PC-9 (cell line): ENCODE measurements at places on chromosomes 7 and 10.

- DNase-seq = no peak
These were observed 157.9 kb upstream of the CSTF2T start for GRCh38 chr10:51857305-51857704.

- DNase-seq = no peak
These were observed 2.8 kb upstream of the LRMDA start for GRCh38 chr10:75428434-75429158.

GRCh38 chr7:89761173-89761572 is 393.1 kb upstream of the STEAP1 start:
- DNase-seq = no peak

DNA sequence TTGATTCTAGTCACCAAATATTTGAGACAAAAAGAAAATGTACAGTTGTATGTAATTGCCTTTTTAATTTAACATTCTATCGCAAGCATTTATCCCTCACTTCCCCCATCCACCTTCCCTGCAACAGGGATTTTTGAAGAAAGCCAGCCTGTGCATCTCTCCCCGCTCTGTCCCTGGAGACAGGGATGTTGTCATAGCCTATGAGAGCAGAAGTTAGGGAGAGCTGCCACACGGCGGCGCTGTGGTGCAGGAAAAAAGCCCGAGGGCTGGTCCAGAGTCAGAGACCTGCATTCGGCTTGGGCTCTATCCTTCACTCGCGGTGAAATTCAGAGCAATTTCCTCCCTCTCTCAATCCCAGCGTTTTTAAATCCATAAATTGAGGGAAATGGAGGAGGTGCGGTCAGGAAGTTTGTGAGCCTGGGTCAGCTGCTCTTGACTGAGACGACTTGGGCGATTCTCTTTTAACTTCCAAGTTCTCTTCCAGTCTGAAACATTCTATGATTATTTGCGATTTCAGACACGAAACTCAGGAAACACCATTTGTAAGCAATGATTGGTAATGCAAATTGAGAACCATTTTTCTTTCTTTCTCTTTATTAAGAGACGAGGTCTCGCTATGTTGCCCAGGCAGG is 17.5 kb downstream of the HKDC1 start:
- peak; percentile 62 for DNase-seq

DNA sequence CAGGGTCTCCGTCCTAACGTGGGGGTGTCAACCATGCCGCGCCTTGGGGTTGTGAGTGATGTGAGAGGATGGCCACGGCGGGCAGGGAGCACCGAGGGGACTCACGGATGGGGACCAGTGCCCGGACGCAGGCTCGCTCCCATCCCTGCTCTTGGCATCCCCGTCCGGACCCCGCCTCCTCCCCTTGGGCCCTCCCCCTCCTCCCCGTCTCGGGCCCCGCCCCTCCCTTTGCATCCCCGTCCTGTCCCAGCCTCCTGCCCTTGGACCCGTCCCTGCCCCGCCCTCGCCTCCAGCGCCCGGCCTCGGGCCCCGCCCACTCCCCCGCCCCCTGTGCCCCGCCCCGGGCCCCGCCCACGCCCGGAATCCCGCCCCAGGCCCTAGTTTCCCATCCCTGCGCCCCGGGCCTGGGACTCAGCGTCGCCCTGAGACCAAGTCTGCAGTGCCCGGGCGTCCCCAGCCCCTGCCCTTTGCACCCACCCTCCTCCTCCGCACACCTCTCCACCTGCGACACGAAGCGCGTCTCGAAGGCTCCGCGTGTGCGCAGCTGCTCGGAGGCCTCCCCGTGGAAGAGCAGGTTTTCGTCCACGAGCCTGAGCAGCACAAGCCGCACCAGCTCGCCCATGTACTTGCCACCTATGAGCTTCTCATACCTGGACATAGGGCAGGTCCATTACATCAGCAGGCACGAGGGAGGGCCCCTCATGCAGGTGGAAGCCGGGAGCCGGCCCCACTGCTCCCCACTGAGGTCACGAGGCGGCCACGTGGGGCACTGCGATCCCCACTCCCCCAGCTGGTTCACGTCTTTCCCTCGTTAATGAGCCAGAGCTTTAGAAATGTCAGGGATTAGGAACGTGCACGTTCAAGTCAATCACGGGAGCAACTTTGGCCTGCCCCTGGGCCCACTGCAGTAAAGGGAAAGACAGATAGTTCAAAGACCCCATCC is 5.1 kb upstream of the MYL7 start:
- DNase-seq = no peak

- DNase-seq = no peak
These were observed 24.7 kb upstream of the GPAM start for GRCh38 chr10:112208292-112208691.

- DNase-seq = no peak
These were observed 66.3 kb downstream of the KMT2C start for GRCh38 chr7:152369518-152369917.

DNA sequence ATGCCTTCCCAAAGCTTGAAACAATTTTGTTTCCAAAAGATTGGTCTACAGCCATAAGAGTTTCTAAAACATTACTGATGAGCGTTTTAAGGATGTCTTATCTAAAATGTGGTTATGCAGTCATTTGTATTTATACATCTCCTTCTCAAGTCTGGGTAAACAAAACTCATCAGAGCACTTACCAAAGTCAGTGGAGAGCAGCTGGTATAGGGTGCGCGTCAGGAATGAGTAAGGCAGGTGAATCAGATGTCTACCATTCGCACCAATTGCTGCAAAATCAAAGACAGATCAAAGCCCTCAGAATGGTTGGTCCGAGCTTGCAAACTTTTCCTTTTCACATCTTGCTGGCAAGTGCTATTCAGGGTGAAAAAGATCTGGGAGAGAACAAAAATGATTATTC is 65.6 kb upstream of the FAM171A1 start:
- DNase-seq = no peak

DNA sequence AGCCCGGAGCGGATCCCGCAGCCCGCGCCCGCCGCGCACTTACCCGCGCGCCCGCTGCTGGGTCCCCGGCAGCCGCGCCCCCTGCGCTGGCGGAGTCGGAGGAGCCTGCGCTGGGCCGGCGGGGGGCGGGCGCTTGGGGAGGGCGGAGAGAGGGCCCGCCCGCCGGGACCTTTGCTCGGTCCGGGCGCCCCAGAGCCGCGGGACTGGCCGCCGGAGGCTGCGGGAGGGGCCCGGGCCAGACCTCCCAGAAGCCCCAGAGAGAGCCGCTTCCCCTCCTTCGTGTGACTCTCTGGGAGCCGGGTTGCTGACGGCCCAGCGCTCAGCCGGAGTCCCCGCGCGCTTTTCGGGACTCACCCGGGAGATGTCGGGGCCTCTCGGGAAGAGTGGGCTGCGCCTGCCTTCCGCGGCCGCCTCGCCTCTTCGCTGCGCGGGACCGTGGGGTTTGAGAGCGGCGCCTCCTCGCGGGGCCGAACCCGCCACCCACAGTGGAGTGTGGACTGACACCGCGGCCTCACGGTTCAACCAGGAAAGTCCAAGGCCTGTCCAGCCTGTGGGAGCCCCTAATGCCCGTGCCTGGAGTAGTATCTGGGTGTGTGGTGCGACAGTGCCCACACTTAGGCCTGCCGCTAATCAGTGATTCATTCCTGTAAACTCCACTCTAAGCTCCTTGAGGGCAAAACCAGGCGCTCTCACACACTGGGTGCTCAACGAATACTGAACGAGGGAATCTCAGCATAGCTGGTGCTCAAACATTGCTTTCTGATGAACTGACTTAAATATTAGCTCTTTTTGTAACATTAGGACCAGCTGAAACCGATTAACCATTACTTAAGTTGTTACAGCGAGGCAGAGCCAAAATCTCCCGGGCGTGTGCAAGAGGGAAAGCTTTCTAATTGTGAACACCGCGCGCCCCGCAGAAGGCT is at the start of gene GSDME:
GSDME (minus strand) TSS at position 112 of the 923 bp plus-strand sequence. CDS start 7,690 bp downstream, outside the sequence.
- DNase-seq = peak; percentile 56

DNA sequence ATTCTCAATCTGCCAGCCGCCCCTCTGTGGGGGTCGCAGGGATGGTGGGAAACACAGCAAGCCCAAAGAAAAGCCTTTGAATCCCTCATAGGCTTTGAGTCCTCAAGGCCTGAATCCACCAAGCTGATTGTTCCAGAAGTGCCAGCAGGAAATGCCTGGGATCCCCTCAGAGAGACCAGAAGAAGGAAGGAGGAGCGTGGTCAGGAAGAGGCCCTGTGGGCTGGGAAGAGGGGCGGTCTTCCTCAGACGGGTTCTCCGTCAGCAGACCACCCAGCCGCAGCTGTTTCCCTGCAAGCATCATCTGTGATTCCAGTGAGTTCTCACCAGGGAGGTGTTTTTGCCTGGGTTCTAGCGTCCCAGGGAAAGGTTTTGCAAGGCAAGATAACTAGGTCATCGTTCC is 190.0 kb upstream of the KLF6 start:
- DNase-seq = no peak

- no peak for DNase-seq
These were observed 552 bp downstream of the IL15RA start for GRCh38 chr10:5976512-5977470.

- DNase-seq = no peak
These were observed 201.9 kb downstream of the DNAJC1 start for GRCh38 chr10:21801609-21802008.

DNA sequence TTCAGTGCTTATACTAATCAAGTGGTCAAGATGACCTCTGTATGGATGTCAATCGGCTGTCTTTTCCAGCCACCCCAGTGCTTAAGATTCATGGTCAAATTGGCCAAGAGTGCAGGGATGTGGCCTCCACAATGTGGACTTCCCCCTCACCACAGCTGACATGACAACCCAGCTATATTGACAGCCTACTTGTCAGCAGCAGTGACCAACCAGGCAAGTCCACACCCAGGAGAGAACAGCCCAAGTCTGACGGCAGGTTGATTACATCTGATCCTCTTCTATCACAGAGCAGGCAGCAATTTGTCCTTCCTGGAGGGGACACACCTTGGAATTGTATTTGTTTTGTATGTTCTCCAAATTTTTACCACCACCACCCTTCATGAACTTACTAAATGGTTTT is 8.2 kb upstream of the ERVW-1 start:
- no peak for DNase-seq

DNA sequence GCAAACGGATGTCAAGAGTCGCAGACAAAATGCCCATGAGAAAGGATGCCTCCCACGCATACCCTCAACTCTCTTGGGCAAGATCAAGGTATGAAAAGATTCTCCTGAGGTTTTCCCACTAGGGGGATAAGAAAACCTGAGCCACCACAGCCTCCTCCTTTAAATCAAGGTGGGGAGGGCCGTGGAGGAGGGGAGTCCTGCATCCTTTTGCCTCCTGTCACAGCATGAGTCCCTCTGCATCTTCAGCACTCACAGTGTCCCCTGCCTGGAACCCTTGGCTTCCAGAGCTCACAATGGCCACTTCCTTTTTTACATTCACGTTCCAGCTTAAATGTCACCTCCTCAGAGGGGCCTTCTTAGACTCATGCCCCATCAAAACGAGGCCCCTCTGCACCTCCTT is 207.6 kb downstream of the GLI3 start:
- no peak for DNase-seq

DNA sequence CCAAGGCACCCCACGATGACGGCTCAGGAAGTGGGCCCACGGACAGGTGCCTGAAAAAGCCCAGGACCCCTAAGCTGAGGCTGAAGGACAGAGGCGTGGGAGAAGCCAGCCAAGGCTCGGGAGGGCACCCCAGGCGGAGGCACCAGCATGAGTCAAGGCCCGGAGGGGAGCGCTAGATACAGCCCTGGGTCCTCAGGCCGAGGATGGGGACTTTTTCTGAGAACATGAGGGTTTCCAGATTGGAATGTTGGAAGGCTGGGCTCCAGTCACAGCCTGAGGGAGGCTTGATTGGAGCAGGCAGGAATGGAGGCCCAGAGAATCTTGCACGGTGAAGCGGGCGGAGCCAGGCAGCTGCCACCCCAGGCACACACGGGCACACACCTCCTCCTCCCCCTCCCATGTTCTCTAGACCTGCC is 19.0 kb upstream of the ELFN1 start:
- no peak for DNase-seq

DNA sequence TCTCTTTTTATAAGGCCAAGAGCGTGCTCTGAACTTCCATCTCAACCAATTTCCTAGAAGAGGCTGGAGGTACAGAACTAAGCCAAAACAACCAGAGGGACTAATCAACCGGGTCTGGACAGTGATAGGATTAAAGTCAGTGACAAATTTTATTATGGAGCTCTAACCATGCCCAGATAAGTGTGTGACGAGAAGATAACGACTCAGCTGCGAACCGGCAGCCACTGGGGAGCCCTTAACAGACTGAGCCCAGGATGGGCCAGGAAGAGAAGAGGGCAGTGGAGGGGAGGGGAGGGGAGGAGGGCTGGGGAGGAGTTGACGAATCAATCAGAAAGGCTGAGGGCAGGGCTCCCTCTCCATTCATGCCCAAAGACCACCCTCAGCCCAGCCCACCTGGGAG is 119.9 kb downstream of the PLXNA4 start:
- no peak for DNase-seq

- DNase-seq = no peak
These were observed 8.0 kb upstream of the CALHM1 start for GRCh38 chr10:103466734-103467133.

DNA sequence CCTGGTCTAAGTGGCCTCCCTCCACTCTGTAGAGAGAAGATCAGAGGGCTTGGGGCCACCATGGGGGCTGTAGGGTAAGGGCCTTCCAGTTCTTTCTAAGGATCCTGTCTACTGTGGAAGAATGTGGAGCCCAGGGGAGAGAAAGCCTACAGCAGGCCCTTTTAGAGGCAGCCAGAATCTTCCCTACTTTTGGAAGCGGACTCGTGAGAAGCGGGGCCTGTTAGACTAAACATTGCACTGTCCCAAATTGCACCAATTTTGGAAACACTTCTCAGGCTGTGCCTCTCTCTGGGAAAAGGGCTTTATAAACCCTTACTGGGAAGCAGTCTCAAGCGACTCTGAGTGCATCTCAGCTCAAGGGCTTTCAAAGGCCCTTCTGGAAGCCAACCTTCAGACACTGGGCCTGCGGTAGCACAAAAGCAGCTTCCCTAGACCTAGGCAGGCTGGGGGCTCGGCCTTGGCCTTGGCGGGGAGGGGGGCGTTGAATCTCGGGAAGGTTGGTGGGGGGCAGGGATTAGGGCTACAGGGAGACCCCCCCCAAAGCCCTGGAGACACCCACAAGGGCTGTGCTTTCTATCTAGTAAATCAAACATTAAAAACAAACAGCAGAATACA is 298.1 kb downstream of the GFRA1 start:
- no peak for DNase-seq

- DNase-seq = no peak
These were observed 36.4 kb upstream of the FERD3L start for GRCh38 chr7:19181634-19182033.

DNA sequence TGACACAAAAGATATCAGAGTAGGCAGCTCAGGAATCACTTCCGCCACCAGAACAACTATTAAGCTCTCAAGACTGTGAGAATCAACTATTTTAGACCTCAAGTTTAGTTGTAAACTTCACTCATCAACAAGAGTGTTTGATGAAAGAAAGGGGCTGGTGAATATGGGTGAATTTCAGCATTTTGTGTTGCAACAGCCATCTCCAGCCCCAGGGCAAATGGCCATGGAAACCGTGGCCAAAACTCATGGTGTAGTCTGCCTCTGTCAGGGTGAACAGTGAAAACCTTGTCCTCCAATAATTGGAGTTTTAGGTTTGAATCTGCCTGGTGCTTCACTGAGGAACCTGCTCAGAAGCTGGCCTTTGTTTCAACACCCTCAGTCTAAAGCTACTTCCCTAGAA is 60.0 kb downstream of the POLR1F start:
- no peak for DNase-seq
